HT-29 (cell line): ENCODE measurements at places on chromosomes 4 and X. TPM values are rescaled to one million over a fixed set of nuclear protein-coding genes. Genes with fewer than 3 reads are reported as not detected.
A peak's percentile ranks its signal among the peaks of the same experiment; 100 is the strongest.

- DNase-seq = no peak
Observed at GRCh38 chr4:187179086-187180058, 455.7 kb upstream of the FAT1 start.

- no peak for DNase-seq
Observed at GRCh38 chr4:94640151-94640550, 117.6 kb upstream of the BMPR1B start.

DNA sequence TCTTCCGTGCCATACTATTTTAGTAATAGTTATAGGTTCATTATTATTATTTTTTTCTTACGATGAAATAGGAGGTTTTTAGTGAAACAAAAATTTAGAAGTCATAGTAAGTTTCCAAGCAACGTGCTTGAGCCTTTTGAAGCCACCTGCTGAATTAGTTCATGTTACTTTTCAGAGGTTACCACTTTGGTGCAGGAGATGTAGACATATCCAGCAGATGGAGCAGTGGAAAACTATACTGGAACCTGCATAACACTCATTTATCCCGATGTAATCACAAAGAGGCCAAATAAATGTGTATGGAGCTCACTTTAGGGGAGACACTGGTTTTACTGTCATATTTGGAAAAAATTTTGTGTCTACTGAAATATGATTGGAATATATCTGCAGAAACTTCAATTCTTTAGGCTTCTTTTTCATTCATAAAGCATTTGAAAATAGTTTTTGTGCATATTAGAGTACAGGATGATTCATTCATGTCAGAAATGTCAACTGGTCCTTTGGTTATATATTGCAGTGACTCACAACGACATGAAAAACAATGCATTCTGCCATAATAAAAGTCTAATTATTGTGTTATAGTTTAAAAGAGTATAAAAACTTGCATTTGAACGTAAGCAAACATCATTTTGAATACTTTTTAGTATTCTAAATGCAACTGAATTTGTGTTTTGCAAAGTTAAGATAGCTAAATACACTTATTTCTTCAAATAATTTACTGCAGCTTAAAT lies 2182.9 kb upstream of the TENM3 start:
- no peak for DNase-seq

The AREG gene
- 156 and 173 TPM in 2 replicates for total RNA-seq

GRCh38 chr4:152690706-152691651 lies 11.2 kb upstream of the TMEM154 start:
- no peak for DNase-seq

The FREM3 gene
- not detected in 2 replicates for total RNA-seq

GRCh38 chr4:94570558-94570957 lies 118.8 kb downstream of the PDLIM5 start:
- DNase-seq = no peak

DNA sequence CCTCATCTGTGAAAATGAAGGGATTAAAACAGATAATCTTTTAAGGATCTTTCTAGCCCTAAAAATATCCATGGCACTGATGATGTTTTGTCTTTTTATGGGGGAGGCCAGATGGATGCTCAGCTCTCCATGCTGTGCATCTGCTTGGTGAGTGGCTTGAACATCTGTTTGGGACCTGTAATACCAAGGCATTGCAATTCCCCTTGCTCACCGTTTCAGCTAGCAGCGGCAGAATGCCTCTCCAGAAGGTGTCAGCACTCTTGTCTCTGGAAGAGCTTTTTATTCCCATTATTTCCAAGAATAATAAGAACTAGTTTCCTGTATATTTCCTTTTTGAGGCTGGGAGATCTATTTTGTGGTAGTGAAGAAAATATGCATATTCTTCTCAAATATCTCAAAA lies 151.9 kb upstream of the ANK2 start:
- no peak for DNase-seq

GRCh38 chr4:123943976-123944375 lies 547.4 kb downstream of the SPRY1 start:
- DNase-seq = no peak

The NR3C2 gene
- 1.4 and 2.5 TPM in 2 replicates for total RNA-seq

- DNase-seq = no peak
Observed at GRCh38 chr4:55834086-55834795, 14.7 kb downstream of the EXOC1L start.

DNA sequence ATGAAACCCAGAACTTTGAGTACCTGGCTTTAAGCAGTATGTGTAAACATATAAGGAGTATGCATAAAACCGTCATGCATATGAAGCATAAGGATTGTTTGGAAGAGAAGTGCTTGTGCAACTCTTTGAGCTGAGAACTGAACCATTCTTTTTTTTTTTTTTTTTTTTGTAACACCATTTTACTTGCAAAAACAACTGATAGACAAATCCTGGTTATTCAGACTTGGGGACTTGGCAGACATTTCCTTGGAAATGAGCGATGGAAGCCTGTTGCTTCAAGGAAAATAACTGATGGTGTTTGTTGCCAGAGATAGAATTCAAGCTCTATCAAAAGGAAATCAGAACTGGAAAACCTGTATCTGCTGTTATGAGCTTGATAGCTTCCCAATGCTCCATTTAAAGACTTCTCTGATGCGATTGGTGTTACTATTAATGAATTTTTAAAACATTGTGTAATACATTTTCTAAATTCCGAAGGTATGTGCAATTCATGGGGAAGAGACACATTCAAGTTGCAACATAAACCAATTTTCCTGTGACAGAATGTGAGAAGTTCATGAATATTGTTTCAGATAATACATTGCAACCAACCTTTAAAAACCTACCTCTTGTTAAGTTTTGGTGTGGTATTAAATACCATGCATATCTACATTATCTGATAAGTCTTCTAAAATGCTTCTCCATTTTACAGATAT lies 47.0 kb upstream of the FAT1 start:
- DNase-seq = no peak

DNA sequence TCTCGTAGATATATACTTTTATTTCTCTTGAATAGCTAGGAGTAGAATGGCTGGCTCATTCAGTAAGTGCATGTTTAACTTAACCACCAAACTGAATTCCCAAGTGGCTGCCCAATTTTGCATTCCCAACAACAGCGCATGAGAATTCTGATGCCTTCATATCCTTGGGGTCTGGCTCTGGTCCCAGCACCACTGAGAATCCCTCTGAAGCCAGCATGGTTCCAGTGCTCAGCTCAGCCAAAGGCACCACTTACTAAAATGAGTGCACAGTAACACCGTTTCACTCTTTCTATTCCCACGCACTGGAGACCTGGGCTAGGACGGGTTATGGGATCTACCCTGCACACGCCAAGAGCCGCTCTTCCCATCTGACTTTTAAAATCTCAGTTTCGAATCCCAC lies 60.4 kb downstream of the CASP3 start:
- DNase-seq = no peak

GRCh38 chr4:55610381-55610780 lies 18.3 kb upstream of the PDCL2 start:
- no peak for DNase-seq

The GPRASP3 gene
- total RNA-seq = 0.03 and 1.1 TPM in 2 replicates

The CXCL6 gene
- total RNA-seq = 0.29 and 2.3 TPM in 2 replicates

The CETN2 gene
- 21.9 and 29.2 TPM in 2 replicates for total RNA-seq

The CTAG1B gene
- total RNA-seq = not detected in 2 replicates

GRCh38 chr4:30924495-30924894 lies 204.3 kb downstream of the PCDH7 start:
- DNase-seq = no peak

DNA sequence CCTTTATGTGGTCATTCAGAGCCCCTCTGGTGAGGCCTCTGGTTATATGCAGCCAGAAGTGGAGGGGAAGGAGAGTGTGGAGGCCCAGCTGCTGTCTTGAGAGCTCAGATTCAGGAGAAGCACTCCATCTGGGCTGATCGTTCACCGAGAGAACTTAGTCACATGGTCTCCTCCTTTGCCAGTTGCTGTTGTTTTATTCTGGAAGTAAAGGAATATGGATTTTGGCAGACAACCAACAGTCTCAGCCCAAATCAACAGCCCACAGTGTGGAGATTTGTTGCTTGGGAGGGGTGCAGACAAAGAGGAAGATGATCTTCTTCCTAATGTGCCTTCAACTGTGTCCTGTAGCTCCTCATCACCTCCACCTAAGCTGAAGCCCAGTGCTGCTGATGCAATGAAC lies 355.4 kb downstream of the ANK2 start:
- no peak for DNase-seq

The TMEM31 gene
- total RNA-seq = not detected in 2 replicates

GRCh38 chr4:5054532-5054931 lies 3.3 kb downstream of the STK32B start:
- no peak for DNase-seq

DNA sequence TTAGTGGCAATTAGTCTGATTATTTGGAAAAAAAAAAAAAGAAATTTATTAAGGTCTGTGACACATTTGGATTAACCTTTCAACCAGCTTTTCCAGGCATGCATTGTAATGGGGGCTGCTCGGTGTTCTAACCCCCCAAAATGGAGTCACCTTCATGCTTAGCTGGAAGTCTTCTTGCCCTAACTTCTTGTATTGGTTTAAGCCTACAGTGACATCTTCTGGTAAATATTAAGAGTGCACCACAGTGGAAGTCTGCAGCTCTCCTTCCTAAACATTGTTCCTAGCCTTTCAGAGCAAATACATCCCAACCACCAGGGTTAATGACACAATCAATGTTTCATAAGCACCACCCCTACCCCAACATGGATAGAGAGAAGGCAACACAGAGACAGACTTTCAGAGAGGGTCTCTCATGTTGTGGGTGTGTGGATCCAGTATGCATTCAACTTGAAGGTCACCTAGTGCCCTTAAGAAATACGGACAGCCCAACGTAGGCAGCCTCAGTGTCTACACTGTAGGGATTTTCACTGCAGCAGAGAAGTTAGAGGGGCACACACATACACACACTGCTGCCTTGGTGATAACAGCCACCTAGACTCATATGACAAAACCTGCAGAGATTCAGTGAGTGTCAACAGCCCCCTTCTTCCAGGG lies 142.9 kb upstream of the MBNL3 start:
- DNase-seq = peak; percentile 57

DNA sequence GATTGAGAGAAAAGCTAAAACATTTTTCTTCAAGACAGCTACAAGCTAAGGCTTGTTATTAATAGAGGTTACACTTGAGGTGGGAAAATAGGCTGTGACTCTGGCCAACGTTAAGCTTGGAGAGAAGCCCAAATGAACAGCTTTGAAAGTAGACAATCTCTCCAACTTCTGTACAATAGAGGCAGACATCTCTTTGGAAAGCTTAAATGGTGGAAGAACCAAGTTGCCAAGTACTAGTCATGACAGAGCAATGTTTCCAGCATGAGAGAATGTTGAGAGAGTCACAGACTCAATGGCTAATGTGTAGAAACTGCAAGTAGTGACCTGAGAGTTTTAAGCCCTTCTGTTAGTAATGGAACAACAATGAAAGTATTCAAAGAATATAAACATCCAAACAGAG lies 298.1 kb downstream of the INPP4B start:
- no peak for DNase-seq

The TCEAL6 gene
- total RNA-seq = not detected in 2 replicates

The F8A3 gene
- total RNA-seq = 1.2 and 5.2 TPM in 2 replicates

DNA sequence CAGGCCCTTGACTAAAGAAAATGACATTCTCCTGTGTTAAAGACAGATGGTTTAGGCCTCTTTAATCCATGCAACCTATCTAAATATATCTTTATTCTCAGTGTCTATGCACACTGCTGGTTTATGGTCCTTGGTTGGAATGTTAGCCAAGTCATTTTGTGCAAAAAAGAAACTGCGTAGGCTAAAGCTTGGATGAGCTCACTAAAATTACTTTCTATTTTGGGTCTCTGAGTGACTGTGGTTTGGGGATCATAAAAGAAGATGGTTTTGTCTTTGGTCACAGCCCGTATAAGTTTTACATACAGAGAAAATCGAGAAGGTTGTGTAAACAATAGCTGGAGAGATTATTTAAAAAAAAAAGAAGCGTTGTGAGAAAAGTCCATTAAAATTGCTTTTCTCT lies 443.6 kb downstream of the UBE2NL start:
- DNase-seq = no peak

GRCh38 chrX:42398967-42399631 lies 378.9 kb downstream of the PPP1R2C start:
- DNase-seq = no peak

The GDI1 gene
- total RNA-seq = 124 and 128 TPM in 2 replicates

- DNase-seq = no peak
Observed at GRCh38 chr4:125833-126232, 1.5 kb downstream of the ZNF718 start.

The STAG2 gene
- 38.7 and 44.7 TPM in 2 replicates for total RNA-seq

The SUPT20HL2 gene
- total RNA-seq = not detected in 2 replicates

The C4orf50 gene
- total RNA-seq = not detected in 2 replicates

DNA sequence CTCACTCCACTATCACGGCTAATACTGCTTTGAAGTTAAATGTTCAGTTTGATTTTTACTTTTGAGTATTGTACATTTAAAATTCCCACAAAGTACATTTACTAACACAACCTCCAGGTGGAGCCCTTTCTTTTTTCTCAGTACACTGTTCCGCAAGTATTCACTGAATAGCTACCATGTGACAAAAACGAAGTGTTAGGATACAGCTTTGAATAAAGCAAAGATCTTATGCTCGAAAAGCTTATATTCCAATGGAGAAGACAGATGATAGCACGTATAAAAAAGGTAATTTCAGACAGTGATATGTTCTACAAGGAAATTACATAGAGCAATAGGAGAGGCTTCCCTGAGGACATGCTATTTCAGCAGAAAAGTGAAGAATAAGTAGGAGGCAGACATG lies 60.7 kb upstream of the ABCG2 start:
- DNase-seq = peak; percentile 71

DNA sequence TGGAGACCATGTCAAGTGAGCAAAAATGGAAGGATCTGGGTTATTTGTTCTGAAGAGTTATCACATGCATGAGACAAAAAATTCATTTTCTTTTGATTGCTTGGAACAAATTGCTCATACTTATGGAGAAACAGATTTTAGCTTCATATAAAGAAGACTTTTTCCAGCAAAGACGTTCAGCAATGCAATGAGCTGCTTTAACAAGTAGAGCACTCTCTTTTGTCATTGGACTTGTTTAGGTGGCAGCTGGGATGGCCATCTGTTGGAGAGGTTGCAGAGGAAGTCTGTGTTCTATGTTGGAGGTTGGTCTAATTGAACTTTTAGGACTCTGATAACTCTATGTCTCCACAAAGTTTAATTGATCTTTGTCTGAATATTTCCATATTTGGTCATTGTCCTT lies 19.9 kb upstream of the CEP135 start:
- no peak for DNase-seq

DNA sequence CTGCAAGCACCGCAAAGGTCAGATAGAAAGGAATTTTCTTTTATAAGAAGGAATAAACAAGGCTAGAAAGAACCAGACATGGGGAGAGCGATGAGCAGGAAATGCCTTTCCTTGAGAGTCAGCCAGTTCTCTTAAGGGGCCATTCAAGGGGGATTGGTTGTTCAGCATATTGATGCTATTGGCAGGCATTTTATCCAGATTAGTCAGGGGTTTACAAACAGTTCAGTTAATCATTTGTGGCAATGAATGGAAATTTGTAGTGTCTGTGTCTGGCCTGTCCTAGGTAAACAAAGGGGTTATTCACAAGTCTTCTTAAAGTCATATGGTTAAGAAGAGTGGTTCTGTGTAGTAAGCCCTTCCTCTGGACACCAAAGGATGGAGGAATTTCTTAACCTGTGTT lies 184.7 kb upstream of the FRMPD4 start:
- DNase-seq = no peak
